Tracheal epithelial cell (primary cell): ENCODE measurements at places on chromosomes 1 and 21. TPM values are rescaled to one million over a fixed set of nuclear protein-coding genes. Genes with fewer than 3 reads are reported as not detected.

ADGRL4 gene
- total RNA-seq, result under 0.01 and 0.96 TPM in 2 replicates

CNTN2 gene
- total RNA-seq, result under 0.01 TPM in 1 of 2 replicates, not detected in the other

S100A8 gene
- total RNA-seq, result 19.4 and 185 TPM in 2 replicates

KRTAP19-2 gene
- total RNA-seq, result not detected in 2 replicates

GRIK3 gene
- total RNA-seq, result under 0.01 TPM in 1 of 2 replicates, not detected in the other

RNF186 gene
- total RNA-seq, result under 0.01 TPM in 1 of 2 replicates, not detected in the other

LCE6A gene
- not detected in 2 replicates for total RNA-seq

FLG2 gene
- total RNA-seq, result not detected in 2 replicates

EEIG2 gene
- 1.7 TPM in 2 replicates for total RNA-seq

C1orf226 gene
- under 0.01 and 0.24 TPM in 2 replicates for total RNA-seq

MX2 gene
- 0.21 and 0.24 TPM in 2 replicates for total RNA-seq

GJB3 gene
- total RNA-seq, result 160 and 174 TPM in 2 replicates

CYP4A22 gene
- total RNA-seq, result not detected in 2 replicates

SYT2 gene
- under 0.01 TPM in 1 of 2 replicates, not detected in the other for total RNA-seq

ST6GALNAC3 gene
- total RNA-seq, result 0.64 and 0.72 TPM in 2 replicates

RGS13 gene
- not detected in 2 replicates for total RNA-seq

ZSCAN20 gene
- total RNA-seq, result 7.2 and 8.1 TPM in 2 replicates

KIF21B gene
- total RNA-seq, result 2.2 and 4.0 TPM in 2 replicates

CFHR5 gene
- not detected in 2 replicates for total RNA-seq

FCRL1 gene
- not detected in 2 replicates for total RNA-seq

CDC73 gene
- total RNA-seq, result 11.5 and 16.9 TPM in 2 replicates

NBPF10 gene
- 1.3 and 1.9 TPM in 2 replicates for total RNA-seq

MEGF6 gene
- total RNA-seq, result 5.8 and 6.5 TPM in 2 replicates

PLXNA2 gene
- 8.7 and 14.9 TPM in 2 replicates for total RNA-seq

CRABP2 gene
- total RNA-seq, result 30.1 and 132 TPM in 2 replicates

S100A7 gene
- total RNA-seq, result 1.4 TPM in 1 of 2 replicates, not detected in the other

SPRR2A gene
- total RNA-seq, result 1.9 and 3.0 TPM in 2 replicates

GBP1 gene
- total RNA-seq, result 4.7 and 79.5 TPM in 2 replicates

CFAP45 gene
- 0.24 and 0.64 TPM in 2 replicates for total RNA-seq

ILDR2 gene
- total RNA-seq, result 0.21 and 3.1 TPM in 2 replicates

NCF2 gene
- total RNA-seq, result 52.6 and 109 TPM in 2 replicates

FCGR3B gene
- 0.64 TPM in 1 of 2 replicates, not detected in the other for total RNA-seq

PLCH2 gene
- 91.0 and 107 TPM in 2 replicates for total RNA-seq

CSMD2 gene
- under 0.01 TPM in 1 of 2 replicates, not detected in the other for total RNA-seq

ZNF362 gene
- total RNA-seq, result 0.96 and 1.3 TPM in 2 replicates

SEC16B gene
- total RNA-seq, result 0.21 and 0.96 TPM in 2 replicates

VPS45 gene
- total RNA-seq, result 18.8 and 19.8 TPM in 2 replicates

FAM72B gene
- 0.24 TPM in 1 of 2 replicates, not detected in the other for total RNA-seq

FCAMR gene
- total RNA-seq, result 0.24 TPM in 1 of 2 replicates, not detected in the other

IRF2BP2 gene
- 132 and 136 TPM in 2 replicates for total RNA-seq

ANGPTL3 gene
- total RNA-seq, result not detected in 2 replicates

FMO4 gene
- 0.85 and 0.96 TPM in 2 replicates for total RNA-seq

IL6R gene
- total RNA-seq, result 16.0 and 49.4 TPM in 2 replicates

BRDT gene
- not detected in 2 replicates for total RNA-seq

RNU1-2 gene
- under 0.01 TPM in 2 replicates for total RNA-seq

RAP1A gene
- total RNA-seq, result 17.6 and 20.0 TPM in 2 replicates

KCNJ9 gene
- under 0.01 and 0.21 TPM in 2 replicates for total RNA-seq

MSH4 gene
- 0.21 and 0.24 TPM in 2 replicates for total RNA-seq

HSD11B1 gene
- total RNA-seq, result 9.2 and 49.6 TPM in 2 replicates
